ENCODE measurements at places on chromosomes 12 and 14.

GRCh38 chr14:35332517-35333263 is 40.5 kb downstream of the PSMA6 start:
- DNase-seq, result no peak

DNA sequence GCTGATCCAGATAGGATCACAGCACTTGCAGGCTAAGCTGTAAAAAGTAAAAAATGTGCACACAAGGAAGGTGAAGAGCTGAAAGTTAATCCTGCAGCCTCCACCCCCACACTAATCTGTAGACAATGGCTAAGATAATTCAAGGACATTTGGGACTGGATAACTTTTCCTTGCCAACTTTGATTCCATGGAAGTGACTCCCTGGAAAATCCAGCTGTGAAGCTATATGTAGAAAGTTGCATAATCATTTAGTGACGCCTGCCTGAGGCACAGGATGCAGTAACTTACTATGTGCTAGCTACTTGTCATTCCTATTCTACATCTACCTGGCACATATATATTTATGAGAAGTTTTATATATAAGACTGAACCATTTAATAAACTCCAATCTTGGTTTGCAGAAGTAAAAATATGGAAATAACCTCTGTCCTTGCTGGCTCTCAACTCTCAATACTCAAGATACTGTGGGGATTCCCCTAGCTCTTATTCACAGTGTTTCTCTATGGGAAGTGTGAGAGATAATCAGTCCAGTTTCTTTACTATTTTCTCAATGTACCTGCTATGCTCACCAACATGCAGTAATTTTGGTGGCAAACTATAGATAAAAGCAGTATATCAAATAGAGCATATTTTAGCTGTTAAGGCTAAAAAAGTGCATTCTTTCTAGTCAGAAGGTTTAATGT is 14.8 kb downstream of the LDHB start:
- DNase-seq, result no peak

GRCh38 chr12:123043536-123044001 is 63.1 kb downstream of the ARL6IP4 start:
- peak; percentile 97 for DNase-seq

GRCh38 chr12:123033392-123034021 is 53.0 kb downstream of the ARL6IP4 start:
- DNase-seq, result no peak

GRCh38 chr14:99116741-99117295 is 155.2 kb downstream of the BCL11B start:
- DNase-seq, result no peak

DNA sequence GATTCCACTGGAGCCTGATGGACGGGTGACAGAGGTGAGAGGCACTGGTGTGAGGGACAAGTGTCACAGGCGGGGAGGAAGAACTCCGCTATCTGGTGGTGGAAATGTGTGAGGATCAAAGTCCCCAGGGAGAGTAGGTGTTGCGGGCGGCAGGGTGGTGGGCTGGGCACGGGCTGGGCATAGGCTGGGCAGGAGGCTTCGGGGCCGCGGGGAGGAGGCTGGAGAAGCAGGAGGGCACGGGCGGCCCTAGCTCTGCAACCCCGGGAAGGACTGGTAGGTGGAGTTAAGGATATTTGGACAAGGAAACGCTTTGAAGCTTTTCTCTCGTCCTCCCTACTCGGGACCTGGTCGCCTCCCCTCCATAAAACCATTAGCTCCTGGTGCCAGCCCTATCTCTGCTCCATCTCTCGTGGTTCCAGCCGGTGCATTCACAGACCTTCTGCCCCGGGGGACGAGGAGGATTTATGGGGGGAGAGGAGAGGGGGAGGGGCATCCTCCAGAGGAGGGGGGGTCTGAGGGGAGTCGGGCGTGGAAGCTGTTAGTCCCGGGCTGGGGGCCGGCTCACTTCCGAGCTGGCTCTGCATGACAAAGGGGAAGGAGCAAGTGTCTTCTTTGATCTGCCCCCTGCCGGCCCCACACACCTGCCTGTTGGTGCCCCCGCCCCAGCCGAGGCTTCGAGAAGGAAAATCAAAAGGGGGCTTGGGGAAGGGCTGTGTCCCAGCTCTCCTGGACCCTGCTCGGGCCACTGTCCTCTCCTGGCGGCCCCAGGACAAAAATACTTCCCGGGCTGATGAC is 504 bp downstream of the WNT5B start:
- DNase-seq, result peak; percentile 29

DNA sequence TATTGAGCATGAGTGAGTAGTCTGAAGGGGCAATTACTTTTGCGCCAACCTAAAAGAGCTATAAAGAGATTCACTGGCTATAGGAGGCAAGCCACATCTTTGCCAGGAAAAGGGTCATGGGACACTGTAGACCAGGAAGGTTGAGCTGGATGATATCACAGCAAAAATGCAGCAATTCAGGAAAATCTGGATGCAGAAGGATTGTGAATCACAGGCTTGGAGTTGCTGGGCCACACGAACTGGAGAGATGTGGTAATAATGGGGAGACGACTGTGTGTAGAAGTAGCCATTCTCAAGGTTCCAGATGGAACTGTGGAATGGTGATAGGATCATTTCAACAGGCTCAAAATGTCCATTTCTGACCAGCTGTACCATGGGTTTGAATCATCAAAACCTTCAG is 151.4 kb upstream of the DAAM1 start:
- DNase-seq, result no peak

- DNase-seq, result no peak
These were observed 1145.2 kb downstream of the AACS start for GRCh38 chr12:126210448-126210847.

- DNase-seq, result peak; percentile 95
These were observed 8.9 kb upstream of the FOXN3 start for GRCh38 chr14:89425931-89426330.

- no peak for DNase-seq
These were observed 50.8 kb downstream of the KCNA1 start for GRCh38 chr12:4960547-4960946.

DNA sequence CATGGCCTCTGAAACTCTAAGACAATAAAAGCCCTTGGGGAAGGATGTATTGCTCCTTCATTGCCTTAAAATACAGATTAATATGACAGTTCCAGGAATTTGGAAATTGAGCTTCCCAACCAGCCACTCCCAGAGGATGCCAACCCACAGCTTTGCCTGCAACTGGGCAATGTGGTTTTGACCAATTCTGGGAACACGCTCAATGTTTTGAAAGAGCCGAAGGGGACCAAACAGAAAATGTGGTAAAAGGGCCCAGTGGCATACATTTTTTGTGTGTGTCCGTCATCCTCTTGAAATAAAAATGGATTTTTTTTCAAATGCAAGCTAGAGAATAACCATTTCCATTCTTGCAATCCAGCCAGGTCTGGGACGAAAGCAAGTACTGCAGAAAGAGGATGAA is 88.3 kb upstream of the PLEKHG7 start:
- peak; percentile 36 for DNase-seq

DNA sequence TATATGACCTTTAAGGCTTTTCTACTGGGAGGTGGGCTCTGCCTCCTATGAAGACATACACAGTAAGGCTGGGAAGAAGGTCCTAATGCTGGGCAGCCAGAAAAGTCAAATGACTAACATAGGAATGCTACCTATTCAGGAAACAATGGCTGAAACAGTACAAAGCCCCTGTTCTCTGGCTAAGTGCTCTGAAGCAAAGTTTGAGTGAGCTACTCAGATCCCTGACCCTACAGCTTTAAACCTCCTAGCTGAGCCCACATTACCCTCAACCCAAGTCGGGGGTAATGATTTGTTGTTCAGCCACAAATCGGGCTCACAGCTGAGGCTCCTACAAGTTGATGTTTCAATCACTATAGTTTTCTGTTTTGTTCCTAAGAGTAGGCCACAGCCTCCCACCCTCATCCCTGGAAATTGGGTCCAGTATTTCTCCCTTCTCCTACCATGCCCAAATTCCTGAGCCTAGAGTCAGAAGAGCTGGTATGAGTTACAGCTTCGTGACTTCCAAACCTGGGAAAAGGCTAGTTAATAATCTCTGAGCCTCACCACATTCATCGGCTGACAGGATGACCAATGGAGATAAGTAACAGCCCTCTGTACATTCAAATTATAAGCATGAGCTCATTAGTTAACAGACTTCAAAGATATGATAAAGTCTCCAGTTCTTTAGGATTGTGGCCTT is 46.5 kb downstream of the BTBD7 start:
- DNase-seq, result peak; percentile 77

DNA sequence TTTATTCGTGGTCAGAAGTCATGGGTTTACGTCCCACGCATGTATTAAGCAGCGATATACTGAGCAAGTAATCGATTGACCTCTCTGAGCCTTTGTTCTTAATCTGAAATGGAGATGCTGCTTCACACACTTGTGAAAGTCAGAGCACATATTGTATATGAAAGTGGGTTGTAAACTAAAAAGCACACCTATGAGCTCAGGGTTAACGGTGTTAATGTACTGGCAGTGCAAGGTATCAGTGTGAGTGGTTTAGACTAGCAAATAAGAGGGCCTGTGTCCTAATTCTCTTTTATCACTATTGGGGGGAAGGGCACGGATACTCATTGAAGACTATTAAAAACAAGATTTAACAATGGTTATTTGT is 676 bp downstream of the MRPL42 start:
- no peak for DNase-seq

- DNase-seq, result no peak
These were observed 6.9 kb downstream of the GALNT9 start for GRCh38 chr12:132322206-132323132.

DNA sequence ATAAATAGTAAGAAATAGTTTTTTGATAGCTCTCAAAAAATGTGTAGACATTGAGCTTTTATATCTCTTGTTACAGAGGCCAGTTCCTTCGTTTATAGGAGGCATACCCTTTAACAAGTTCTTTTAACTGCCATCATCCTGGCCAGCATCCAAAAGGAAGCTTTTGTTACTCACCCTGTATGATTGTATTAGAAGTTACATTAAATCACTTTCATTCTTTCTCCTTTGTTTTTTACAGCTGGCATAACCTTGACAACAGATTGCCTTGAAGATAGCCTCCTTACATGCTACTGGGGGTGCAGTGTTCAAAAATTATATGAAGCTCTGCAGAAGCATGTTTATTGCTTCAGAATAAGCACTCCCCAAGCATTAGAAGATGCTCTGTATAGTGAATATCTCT is 20.1 kb downstream of the CGRRF1 start:
- DNase-seq, result peak; percentile 39

DNA sequence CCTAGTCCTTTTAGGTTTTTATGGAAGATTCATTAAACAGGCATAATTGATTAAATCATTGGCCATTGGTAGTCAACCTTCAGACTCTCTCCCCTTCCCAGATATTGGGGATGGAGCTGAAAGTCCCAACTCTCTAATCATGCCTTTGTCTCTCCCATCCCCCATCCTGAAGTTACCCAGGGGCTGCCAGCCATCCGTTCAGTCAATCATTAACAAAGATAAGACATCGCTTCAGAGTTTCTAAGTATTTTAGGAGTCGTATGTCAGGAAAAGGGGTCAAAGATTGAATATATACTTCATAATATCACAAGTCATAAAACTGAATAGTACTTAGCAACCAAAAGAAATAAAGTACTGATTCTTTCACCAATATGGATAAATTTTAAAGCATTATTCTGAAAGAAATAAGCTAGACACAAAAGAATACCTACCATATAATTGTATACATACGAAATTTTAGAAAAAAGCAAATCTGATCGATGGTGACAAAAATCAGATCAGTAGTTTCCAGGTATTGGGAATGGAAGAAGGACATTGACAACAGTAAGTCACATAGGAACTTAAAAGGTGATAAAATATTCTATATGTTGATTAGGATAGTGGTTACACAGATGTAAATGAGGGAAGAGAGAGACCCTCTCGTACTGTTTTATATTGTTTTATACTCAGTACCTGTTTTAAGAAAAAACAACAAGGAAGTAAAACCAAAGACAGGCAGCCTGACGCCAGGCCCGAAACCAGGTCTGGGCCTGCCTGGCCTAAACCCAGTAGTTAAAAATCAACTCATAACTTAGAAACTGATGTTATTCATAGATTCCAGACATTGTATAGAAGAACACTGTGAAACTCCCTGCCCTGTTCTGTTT is 414.4 kb downstream of the DAD1 start:
- no peak for DNase-seq

DNA sequence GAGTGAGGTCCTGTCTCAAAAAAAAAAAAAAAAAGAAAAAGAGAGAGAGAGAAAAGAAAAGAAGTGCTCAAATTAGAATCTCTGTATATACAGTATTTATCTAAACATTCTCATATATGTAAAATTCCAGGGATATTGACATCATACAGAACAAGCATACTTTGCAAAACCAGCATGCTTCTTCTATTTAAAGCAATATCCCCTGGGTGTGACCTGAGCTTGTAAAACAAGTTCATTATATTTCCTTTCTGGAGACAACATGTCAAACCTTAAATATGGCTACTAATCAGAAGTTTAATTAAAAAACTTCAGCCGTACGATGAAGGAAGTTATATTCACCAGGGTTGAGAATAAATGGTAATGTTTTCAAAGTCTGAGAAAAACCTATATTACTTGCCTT is 175.8 kb upstream of the HMGA2 start:
- no peak for DNase-seq

DNA sequence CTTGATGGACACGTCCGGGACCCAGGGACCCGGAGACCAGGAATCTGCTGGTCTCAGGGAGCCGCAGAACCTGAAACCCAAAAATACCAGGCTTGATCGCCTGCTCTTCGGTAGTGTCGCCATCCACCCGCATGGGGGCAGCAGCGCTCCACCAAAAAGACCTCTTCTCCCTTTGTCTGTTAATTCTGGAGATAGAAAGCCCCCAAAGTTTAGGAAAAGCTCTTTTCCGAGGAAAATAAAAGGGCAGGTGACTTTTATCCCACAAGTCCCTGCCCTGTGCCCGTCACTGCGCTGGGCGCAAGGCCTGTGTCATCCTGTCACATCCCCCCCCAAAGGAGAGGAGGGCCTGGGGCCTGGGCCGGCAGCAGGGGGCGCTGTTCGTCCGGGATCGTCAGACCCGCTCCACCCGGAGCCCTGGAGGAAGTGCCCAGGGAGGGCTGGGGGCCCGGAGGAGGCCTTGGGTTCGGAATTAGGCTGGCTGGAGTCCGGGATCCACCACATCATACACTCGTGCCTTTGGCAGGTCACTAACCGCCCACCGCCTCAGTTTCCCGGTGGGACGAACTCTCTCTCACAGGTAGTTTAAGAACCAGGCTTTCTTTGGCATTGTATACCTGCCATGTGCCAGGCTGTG is 31.9 kb downstream of the DAD1 start:
- peak; percentile 90 for DNase-seq

DNA sequence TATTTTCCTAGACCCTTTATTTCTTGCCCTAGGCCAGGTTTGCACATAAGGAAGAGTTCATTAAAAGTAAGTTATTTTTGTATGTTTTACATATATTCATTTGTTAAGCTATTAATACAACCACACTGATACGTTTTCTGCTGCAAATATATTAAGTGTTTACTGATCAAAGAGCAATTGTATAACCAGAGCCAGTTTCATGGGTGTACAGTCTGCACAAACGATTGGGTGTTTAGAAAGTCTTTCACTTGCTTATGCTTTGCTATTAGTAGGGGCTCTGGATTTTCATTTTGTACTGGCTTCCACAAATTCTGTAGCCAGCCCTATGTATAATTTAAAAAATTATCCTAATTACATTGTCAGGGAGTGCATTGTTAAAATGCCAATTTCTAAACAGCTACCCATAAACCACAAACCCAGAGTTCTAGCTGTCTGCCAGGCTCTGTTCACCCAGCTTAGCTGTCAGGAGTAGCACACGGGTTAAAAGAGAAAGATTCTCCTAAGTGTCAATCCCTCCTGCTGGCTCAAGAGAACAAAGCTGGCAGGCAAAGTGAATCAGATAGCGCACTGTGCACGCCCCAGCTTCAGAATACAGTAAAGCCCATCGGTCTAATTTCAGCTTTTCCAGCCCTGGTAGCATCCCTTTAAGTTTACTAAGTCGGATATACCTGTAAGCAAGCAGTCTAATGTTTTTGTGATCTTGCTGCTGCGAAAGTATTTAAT is 151.0 kb upstream of the LMO3 start:
- peak; percentile 2 for DNase-seq

GRCh38 chr14:86462193-86462753 is 932.3 kb downstream of the FLRT2 start:
- peak; percentile 14 for DNase-seq
